ENCODE measurements at places on chromosomes 3 and 15.

GRCh38 chr3:167750272-167750971, 14.9 kb downstream of the SERPINI1 start:
- no peak for DNase-seq

DNA sequence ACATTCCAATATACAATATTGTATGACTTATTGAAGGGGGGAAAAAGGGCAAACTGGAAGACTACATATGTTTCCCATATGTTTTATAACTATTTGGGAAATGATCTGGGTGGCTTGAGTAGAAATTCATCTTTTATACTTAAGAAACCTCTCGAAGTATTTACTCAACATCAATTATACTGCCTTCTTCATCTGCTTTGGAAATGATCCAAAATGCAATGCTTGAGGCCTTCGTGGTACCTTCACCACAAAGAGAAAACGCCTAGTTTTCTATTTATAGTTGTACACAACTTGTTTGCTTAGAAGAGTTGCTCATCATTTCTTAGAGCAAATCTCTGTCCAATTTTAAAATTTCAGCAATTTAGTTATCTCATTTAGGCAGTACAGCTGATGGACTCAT, 18.8 kb downstream of the ACKR4 start:
- no peak for DNase-seq

DNA sequence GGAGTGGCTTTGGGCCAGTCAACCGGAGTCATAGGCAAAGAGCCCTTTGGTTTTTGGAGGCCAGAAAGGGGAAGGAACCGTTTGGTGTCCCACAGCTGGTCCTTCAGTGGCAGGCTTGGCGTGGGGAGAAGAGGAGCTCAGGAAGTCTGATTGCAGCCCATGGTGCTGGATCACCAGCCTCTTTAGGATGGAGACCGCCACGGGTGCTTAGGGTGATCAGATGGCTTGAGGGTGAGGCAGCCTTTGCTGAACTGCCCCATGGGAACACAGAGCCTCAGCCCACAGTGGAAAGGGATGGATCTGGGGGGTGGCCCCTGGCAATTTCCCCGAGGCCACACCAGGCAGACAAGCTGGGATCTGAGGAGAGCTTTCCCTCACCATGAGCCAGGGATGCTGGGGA, 38.6 kb upstream of the TOPBP1 start:
- DNase-seq, result no peak

DNA sequence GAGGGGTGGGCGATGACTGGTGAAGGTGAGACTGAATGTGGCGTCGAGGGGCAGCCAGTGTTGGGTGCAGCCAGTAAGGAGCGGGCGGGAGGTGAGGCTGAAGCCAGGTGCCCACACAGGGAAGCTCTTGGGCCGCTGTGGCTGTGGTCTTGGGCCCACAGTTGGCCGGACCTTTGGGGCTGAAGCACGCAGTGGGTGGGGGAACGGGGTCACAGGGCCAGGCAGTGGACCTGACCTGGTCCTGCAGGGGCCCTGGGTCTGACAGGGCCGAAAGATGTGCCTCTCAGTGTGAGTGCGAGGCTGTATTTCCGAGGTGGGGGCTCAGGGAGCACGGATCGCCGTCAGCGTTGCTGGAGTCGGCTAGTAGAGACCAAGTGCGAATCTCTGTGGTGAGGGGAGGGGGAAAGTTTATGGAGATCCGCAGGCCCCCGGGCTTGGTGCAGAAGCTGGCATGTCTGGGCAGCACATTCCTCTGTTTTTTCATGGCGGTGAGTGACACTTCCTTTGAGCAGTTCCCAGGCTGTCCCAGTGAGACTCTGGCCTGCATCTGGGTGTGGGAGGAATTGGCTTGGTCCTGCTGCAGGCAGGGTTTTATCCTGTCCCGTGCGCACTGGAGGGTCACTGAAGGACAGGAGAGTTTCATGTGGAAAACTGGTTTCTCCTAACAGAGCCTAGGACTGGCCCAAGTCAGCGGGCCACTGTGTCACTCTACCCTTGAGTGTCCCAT, 100.8 kb downstream of the TMEM266 start:
- no peak for DNase-seq

DNA sequence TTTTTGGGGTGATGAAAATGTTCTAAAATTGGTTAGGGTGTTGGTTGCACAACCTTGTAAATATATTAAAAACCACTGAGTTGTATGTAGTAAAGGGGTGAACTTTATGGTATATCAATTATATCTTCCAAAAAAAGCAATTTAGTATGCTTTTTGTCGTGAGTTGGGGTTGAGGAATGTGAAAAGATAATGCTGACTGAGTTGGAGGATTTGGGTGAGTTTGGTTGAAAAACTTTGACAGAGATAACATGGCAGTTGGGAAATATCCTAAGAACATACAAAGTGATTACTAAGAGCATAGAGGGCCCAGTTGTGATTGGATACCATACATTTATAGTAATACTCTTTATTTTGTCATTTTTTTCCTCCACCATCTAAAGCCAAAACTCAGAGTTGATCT, 33.6 kb downstream of the HMG20A start:
- DNase-seq, result no peak

DNA sequence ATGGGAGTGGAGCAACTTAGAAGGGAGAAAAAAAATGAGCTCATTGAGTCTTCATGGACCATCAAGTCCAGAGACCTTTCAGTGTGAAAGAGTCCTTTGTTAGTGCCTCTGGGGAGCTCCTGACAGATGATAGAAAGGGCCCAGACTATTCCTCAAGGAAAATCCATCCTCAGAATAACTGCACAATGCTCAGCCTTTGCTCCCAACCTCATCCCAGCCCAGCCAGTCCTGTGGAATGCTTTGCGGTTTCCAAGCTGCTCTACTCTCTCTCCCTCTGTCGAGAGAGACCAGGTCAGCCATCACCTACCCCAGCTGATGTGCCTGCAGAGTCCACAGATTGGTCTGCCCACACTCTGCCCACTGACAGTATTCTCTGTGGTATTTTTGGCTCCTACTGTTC, 406.2 kb downstream of the MFSD1 start:
- no peak for DNase-seq

- no peak for DNase-seq
These were observed 19.2 kb downstream of the KLF13 start for GRCh38 chr15:31345606-31346366.

DNA sequence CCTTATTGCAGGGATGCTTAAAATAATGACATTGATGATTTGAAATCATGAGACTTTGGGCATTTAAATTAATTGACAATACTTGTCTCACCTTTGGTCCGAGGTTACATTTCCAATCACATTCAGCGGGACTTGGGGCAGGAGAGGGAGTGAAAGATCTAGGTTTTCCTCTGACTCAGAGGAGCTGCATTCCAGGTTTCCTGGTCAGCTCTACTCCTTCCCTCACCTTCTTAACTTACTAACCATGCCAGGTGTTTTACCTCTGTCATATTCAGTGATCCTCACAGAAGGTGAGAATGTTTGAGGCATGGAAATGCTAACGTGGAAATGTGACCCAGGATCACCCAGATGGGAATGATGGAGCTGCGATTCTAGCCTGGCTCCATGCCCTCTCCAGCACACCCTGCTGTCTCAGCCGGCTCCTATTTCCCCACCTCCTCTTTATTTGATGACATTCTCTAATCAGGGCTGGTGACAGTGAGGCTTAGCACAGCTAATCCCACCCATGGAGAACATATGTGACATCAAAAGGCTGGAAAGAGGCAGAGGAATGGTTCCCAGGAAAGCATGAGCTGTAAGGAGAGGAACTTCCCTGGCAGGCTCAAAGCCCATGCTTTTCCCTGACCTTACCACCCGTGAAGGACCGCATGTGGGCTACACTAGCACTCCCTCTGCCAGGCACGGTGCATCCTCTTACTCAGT, 38.7 kb downstream of the THSD4 start:
- DNase-seq, result peak; percentile 89

DNA sequence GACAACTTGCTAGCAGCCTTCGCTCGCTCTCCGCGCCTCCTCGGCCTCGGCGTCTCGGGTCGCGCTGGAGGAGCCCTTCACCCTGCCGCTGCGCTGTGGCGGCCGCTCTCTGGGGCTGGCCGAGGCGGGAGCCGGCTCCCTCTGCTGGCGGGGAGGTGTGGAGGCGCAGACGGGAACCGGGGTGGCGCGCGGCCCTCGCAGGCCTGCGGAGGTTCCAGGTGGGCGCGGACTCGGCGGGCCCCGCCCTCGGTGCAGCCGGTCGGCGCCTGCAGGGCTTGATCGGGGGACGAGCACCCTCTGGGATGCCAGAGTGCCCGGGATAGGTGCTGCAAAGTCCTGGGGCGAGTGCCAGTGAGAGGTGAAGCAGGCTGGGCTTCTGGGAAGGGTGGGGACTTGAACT, 989.9 kb downstream of the ROBO2 start:
- no peak for DNase-seq

GRCh38 chr15:23038726-23039142, 635 bp downstream of the TUBGCP5 start:
- DNase-seq, result peak; percentile 66

GRCh38 chr3:120114376-120114775, 20.1 kb upstream of the GSK3B start:
- DNase-seq, result no peak

GRCh38 chr15:43208052-43209002, 12.5 kb downstream of the EPB42 start:
- no peak for DNase-seq

GRCh38 chr3:74636981-74637380, 22.5 kb upstream of the CNTN3 start:
- no peak for DNase-seq

GRCh38 chr15:44009038-44009437, 182.2 kb downstream of the WDR76 start:
- DNase-seq, result no peak

DNA sequence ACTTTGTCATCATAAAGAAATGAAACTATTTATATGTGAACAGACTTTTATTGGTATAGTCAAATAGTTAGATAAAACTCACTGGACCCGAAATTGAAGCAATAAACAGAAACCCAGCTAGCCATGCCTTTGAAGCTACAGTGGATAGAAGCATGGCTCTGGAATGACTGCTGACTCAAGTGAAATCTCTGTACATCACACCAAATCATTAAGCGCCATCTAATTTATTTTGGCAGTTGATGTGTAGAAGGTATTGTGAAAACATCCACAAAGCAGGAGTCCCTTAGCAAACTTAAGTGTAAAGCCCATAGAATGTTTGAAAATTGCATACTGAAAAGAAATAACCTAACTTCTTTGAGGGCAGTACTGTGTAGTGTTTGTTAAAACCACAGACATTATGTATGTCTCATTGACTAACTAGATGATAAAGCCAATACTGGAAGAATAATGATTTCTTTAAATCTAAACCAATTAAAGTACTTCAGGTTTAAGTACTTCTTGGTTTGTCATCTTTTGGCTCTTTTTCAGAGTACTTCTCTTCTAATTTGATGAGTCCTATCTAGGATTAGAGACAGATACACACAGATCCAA, 42.8 kb upstream of the FBXL22 start:
- no peak for DNase-seq

DNA sequence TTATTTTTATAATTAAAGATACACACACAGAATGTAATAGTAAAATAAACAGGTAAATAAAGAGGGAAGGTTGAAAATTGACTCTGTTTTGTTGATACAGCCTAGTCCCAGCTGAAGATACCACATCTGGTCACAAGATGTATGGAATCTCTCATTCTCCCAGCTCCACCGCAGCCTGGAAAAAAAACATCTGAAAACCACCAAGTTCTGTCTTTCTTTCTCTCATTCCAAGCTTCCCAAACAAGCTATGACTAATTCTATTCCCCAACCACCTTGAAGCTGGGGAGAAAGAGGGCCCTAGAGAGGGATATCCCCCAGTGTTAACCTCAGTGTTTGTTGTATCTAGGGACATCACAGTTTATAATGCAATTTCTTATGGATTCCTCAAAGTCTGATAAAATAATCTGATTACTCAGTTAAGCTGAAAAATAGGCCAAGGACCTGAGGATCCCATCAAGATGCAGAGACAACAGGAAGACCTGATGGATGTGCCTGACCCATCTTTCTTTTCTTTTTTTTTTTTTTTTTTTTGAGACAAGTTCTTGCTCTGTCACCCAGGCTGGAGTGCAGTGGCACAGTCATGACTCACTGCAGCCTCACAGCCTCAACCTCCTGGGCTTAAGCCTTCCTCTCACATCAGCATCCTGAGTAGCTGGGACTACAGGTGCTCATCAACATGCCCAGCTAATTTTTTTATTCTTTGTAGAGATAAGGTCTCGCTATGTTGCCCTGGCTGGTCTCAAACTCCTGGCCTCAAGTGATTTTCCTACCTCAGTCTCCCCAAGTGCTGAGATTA, 38.1 kb downstream of the SRGAP3 start:
- no peak for DNase-seq

GRCh38 chr3:43388175-43388574, 101.8 kb downstream of the SNRK start:
- DNase-seq, result no peak

DNA sequence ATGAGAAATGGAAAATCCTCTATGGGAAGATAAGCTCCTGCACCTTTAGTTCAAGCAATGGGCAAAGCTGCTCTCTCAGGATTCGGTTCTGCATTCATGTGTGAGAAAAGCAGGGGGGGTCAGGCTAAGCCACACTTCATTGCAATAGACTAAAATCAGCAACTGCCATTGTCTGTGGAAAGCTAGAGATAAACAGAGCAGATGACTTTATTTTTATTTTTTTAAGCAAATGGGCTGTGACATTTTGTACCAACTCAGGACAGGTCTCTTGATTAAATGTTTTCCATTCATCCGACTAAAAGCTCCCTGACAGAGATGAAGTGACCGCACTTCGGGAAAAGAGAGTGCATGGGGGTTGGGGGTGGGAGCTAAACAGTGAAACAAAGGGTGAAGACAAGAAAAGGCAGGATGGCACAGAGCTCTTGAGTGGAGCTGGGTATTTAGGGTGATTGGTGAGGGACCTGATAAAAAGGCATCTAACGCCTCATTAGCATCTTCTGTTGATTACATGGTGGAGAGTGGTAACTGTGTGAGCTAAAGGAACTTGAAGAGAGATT, 987.4 kb downstream of the TUSC7 start:
- no peak for DNase-seq

DNA sequence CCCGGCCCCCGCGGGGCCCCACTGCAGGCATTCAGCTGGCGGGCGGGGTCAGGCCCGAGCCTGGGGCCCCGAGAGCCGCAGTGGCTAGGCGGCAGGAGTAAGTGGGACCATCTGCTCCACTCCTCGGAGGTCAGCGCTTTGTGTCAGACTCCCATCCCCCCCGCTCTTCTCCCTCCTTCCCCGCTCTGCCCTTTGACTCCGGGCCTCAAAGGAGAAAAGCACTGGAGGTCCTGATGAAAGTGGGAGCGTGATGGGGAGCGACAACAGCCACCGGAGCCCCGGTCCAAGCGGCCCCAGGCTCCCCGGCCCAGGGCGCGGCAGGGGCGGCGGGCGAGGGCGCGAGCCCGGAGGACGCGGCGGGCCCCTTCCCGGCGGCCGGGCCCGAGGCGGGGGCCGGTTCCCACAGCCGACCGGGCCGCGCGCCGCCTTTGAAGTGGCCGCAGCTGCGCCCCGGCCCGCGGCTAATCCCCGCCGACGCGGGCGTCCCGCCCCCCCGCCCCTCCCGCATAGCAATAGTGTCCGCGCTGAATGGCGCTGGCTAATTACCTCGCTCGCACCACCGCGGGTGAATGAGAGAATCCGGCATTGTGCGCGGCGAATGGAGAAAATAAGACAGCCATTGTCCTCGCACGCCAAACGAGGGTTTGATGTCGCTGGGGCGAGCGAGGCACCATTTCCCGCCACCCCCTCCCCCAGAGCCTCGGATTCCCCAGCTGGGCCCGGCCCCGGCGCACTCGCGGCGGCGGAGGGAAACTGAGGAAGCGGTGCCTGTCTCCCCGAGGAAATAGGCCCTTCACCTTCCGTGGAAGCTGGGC, 22.4 kb downstream of the IGDCC3 start:
- peak; percentile 80 for DNase-seq

- DNase-seq, result peak; percentile 73
These were observed 57.1 kb downstream of the SLC7A14 start for GRCh38 chr3:170528726-170529125.

GRCh38 chr3:103963599-103963998, 1403.1 kb upstream of the ALCAM start:
- peak; percentile 17 for DNase-seq

- no peak for DNase-seq
These were observed 5.7 kb downstream of the DNAH12 start for GRCh38 chr3:57538465-57538864.

Data from NCI-H82 (cell line).